A549 treated with DMSO at 1 μM for 4 hours (cell line): ENCODE measurements at places on chromosomes 6 and 20. TPM values are rescaled to one million over a fixed set of nuclear protein-coding genes. Genes with fewer than 3 reads are reported as not detected.

The EFHC1 gene
- total RNA-seq: 10.7 to 15.5 TPM (median 13.0 TPM) in 5 replicates

The EMILIN3 gene
- 0.25 to 0.54 TPM (median 0.43 TPM) in 5 replicates for total RNA-seq

The STMND1 gene
- not detected in 5 replicates for total RNA-seq

The SLC12A5 gene
- 11.4 to 17.7 TPM (median 12.1 TPM) in 5 replicates for total RNA-seq

The HLA-DRA gene
- not detected in 5 replicates for total RNA-seq

The BEND6 gene
- total RNA-seq: 0.71 to 1.7 TPM (median 1.3 TPM) in 5 replicates

The LY6G6C gene
- 0.12 to 0.20 TPM in 2 of 5 replicates, not detected in the others for total RNA-seq

The COL9A3 gene
- total RNA-seq: 0.30 to 0.65 TPM (median 0.36 TPM) in 5 replicates

The FILIP1 gene
- total RNA-seq: 0.17 to 0.48 TPM (median 0.37 TPM) in 5 replicates
